Thyroid gland (tissue), 4 donors: ENCODE measurements at places on chromosomes 16 and 17. TPM values are rescaled to one million over a fixed set of nuclear protein-coding genes. Genes with fewer than 3 reads are reported as not detected.

DNA sequence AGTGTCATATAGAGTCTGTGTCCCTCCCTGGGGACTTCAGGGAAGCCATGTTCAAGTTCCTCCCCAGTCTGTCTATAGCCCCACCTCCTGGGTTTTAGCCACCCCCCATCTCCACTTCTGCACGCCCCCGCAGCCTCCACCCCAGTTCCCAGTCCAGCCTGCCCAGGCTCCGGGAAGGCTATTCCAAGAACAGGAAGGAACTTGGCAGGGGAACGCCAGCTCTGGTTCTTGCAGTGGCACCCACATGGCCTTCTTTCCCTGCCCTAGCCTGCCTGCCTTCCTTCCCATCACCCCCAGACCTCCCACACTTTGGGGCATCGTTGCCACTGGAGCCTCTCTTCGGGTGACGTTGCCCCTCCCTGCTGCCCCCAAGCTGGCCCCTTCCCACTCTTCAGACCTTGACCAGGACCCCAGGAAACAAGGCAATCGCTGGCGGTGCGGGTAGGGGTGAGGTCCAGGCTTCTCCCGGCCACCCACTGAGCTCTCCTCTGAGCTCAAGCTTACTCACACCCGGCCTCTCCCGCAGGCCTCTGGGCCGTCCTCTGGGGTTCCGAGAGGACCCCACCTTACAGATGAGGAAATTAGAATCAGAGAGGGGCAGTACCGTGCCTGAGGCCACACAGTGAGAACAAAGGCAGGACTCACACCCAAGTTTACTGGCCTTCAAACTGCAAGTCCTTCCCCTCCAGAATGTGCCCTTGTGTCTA, 9.2 kb upstream of the CES4A start:
- no peak overlapping the region for H3K4me3 ChIP-seq
- H3K27me3 ChIP-seq, result no peaks in the 10 kb centered on the region
- no peaks in the 10 kb centered on the region for H3K36me3 ChIP-seq
- no peak for DNase-seq
- no peak overlapping the region for H3K27ac ChIP-seq

DNA sequence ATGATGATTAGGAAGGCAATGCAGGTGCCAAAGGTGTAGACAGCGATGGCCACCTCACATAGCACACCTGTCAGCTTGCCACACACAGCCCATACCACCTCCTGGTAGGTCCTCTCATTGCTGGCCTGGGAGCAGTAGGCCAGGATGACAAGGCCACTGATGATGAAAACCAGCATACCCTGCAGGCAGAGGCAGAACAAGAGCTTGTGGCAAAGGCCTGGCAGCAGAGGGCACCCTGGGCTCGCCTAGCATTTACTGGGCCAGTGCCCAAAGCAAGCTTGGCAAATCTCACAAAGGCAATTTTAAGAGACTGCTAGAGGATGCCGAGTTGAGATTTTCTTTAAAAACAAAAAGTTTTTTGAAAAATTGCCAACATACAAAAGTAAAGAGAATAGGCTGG, 5.9 kb downstream of the SLC38A7 start:
- H3K4me3 ChIP-seq, result no peak overlapping the region
- no peak overlapping the region for H3K27ac ChIP-seq
- H3K36me3 ChIP-seq, result peaks cover 16% of the 10 kb centered on the region
- peak; percentile 74 for DNase-seq
- H3K27me3 ChIP-seq, result no peaks in the 10 kb centered on the region

- H3K27ac ChIP-seq, result peak overlapping the region; percentile 82
- H3K4me3 ChIP-seq, result no peak overlapping the region
- H3K36me3 ChIP-seq, result peaks cover 3% of the 10 kb centered on the region
- peaks cover 79% of the 10 kb centered on the region for H3K4me1 ChIP-seq
- no peaks in the 10 kb centered on the region for H3K27me3 ChIP-seq
Measured at GRCh38 chr16:57637424-57637823, 9.0 kb downstream of the ADGRG1 start.

The NPIPB13 gene
- 2.5 TPM for total RNA-seq

GRCh38 chr17:81710514-81711308, 1.4 kb upstream of the SLC25A10 start:
- H3K27ac ChIP-seq, result no peak overlapping the region
- no peak for DNase-seq
- H3K4me3 ChIP-seq, result no peak overlapping the region

The SLFN14 gene
- 0.29 TPM for total RNA-seq

DNA sequence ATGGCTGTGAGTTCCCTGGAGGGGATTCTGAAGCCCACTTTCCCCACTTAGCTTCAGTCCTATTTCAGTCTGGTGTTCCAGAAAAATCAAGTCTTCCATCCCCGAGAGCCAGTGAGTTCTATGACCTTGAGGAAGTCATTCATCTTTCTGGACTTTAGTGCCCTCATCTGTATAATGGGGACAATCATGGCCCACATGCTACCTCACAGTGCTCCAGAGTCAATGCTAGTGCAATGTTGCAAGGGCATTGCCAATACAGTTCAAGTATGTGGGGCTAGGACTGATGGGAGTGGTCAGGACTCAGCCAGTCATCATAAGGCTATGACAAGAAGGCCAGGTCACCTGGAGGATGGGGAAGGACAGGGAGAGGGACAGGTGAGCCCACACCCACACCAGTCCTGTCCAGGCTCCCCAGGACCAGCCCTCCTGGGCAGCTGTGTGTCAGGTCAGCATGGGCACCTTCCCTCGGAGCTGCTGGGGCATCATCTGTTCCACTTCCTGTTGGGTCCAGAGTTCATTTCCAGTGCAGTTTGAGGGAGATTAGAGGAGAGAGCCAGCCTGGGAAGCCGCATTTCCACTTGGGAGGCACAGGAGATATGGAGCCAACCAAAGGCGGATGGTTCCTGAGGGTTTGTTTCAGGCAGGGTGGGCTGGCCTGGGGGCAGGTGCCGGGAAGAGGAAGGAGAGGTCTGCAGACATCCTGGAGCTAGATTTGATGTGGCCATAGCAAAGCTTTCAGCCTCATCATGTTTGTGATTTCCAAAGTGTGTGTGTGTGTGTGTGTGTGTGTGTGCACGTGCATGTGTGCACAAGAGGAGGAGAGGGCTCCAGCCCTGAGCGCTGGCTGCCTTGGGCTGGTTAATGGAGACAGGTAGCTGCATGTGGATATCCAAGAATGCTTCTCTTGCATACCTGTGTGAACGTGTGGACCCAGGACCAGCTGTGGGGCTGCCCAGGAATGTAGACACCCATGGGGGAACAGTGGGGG, 3.9 kb upstream of the WNT9B start:
- H3K4me1 ChIP-seq, result peaks cover 18% of the 10 kb centered on the region
- no peaks in the 10 kb centered on the region for H3K36me3 ChIP-seq
- H3K27me3 ChIP-seq, result peaks cover 5% of the 10 kb centered on the region
- no peak overlapping the region for H3K27ac ChIP-seq

The ZPBP2 gene
- total RNA-seq, result not detected

DNA sequence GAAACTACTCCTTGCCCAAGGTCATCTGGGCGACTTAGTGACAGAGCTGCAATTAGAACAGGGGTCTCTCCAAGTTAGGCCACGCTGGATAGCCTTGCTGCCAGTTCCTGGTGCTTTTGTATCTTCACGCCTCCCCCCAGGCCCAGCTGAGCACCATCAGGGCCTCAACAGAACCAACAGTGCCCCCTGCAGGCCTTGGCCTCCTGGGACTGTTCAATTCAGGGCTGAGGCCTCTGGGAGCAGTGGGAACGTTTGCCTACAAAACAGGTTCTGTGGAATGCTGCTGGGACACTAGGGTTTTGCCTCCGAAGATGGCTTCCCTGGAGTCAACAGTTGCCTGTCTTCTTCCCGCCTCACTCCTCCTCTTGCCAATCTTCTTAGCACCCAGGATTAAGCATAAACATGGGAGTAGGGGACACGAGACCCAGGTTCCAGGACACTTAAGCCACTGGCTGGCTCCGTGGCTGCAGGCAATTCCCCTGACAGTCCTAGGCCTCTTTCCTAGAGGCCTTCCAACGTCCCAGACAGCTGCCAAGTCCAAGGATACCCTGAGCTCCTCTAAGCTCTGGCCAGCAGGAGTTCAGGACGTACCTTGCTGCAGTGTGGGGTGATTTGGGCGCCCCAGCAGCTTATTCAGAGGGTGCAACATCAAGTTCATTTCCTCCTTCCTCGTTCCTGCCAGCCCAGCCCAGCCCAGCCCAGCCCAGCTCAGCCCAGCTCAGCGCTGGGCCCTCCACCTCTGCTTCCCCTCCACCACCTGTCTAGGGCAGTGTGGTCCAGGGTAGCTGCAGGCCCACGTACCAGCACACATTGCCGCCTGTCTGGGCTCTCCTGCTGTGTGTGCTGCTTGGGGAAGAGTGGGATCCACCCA, 246.6 kb upstream of the RPL38 start:
- H3K4me1 ChIP-seq, result peaks cover 10% of the 10 kb centered on the region
- DNase-seq, result peak; percentile 25
- H3K27ac ChIP-seq, result no peak overlapping the region
- H3K27me3 ChIP-seq, result peaks cover 10% of the 10 kb centered on the region

- no peak overlapping the region for H3K4me3 ChIP-seq
- no peaks in the 10 kb centered on the region for H3K27me3 ChIP-seq
- no peaks in the 10 kb centered on the region for H3K36me3 ChIP-seq
Measured at GRCh38 chr16:86252596-86252995, 257.7 kb upstream of the FOXF1 start.

DNA sequence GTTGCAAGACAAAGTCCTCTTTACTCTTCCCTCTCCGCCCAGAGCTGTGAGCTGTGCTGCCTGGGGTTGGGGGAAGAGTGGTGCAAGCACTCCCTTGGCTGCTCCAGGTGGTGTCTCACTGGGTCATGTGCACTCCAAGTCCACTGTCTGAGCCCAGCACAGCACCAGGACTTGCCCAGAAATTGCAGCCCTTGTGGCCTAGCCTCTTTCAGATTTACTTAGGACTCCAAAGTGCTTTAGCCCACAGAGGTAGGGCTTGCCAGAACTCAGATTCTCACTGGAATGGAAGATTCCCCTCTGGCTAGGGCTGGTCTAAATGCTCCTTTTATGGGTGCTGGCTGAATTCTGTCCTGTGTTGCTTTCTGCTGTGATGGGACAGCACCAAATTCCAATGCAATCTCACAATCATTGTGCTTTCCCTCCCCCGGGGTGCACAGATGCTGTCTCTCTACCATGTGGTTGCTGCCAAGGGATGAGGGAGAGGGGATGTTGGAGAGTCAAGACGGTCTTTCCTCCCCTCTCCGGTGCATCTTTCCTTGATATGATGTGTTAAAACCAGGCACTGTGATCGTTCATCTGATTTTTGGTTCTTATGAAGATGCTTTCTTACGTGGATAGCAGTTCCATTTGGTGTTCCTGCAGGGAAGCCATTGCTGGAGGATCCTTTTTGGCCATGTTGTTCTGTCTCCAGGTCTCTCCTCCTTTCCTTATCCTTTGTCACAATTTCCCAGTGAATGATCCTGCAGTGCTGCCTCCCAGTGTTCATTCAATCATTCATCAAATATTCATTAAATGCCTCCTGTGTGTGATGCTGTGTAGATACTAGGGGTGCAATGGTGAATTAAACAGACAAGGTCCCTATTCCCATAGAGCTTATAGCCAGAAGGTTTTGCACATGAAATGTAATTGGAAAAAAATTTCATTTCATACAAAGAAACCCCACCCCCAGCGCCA, 216.3 kb downstream of the SPECC1 start:
- H3K27me3 ChIP-seq, result no peaks in the 10 kb centered on the region
- no peaks in the 10 kb centered on the region for H3K36me3 ChIP-seq
- no peak overlapping the region for H3K27ac ChIP-seq
- H3K4me3 ChIP-seq, result no peak overlapping the region
- no peaks in the 10 kb centered on the region for H3K4me1 ChIP-seq
